ENCODE measurements at places on chromosomes 2 and 18. TPM values are rescaled to one million over a fixed set of nuclear protein-coding genes. Genes with fewer than 3 reads are reported as not detected.

Gene UBE2E3
- total RNA-seq: 21.0 TPM

Gene KCNJ13
- total RNA-seq: not detected

Gene GPR155
- 0.65 TPM for total RNA-seq

Gene COL3A1
- 2.2 TPM for total RNA-seq

Gene TTC21B
- 15.7 TPM for total RNA-seq

- no peak for DNase-seq
Measured at GRCh38 chr18:13543811-13544732, 182.3 kb downstream of the FAM210A start.

GRCh38 chr18:9787036-9787435 is 78.9 kb downstream of the RAB31 start:
- no peak for DNase-seq

- DNase-seq: no peak
Measured at GRCh38 chr2:196971574-196972279, 45.2 kb upstream of the PGAP1 start.

GRCh38 chr2:215360596-215360995 is 48.7 kb downstream of the ATIC start:
- DNase-seq: no peak

GRCh38 chr18:46222093-46222492 is 117.9 kb downstream of the HAUS1 start:
- no peak for DNase-seq

GRCh38 chr2:168135630-168136029 is 111.8 kb downstream of the STK39 start:
- DNase-seq: peak; percentile 16

Data from lung microvascular endothelial cell (primary cell).